ENCODE measurements at places on chromosomes 7 and 10.

GRCh38 chr10:110861476-110861875, 10.3 kb upstream of the PDCD4 start:
- DNase-seq: no peak

DNA sequence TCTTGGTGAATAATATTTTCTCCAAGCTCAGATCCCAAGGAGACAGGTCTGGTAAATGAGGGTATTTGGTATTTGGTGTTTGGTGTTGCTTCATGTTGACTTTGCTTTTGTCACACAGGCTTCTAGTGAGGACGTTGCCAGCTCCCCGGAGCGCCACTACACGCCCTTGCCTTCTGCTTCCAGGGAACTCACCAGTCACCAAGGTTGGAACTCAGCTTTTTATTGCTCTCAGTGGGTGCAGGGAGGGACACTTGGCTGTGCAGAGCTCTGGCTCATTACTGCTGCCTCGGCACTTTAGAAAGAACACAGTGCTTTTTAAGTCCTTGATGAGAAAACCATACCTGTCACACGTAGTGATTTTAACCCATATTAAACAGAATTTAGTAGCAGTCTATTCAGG, 892.9 kb downstream of the LRMDA start:
- DNase-seq: no peak

GRCh38 chr10:114376523-114376922, 27.8 kb downstream of the AFAP1L2 start:
- DNase-seq: no peak

- no peak for DNase-seq
These were observed 296.4 kb downstream of the ADARB2 start for GRCh38 chr10:1440897-1441296.

DNA sequence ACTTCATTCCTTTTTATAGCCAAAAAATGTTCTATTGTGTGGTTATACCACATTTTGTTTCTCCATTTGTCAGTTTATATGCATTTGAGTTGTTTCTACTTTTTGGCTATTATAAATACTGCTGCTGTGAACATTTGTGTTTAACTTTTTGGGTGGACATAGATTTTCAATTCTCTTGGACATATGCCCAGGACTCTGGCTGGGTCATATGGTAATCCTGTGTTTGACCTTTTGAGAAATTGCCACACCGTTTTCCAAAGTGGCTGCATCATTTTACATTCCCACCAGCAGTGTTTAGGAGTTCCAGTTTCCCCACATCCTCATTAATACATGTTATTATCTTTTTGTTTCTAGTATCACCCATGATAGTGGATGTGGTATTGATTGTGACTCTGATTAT, 39.4 kb downstream of the CSGALNACT2 start:
- no peak for DNase-seq

- no peak for DNase-seq
These were observed 111.2 kb downstream of the LSM5 start for GRCh38 chr7:32378988-32379387.

DNA sequence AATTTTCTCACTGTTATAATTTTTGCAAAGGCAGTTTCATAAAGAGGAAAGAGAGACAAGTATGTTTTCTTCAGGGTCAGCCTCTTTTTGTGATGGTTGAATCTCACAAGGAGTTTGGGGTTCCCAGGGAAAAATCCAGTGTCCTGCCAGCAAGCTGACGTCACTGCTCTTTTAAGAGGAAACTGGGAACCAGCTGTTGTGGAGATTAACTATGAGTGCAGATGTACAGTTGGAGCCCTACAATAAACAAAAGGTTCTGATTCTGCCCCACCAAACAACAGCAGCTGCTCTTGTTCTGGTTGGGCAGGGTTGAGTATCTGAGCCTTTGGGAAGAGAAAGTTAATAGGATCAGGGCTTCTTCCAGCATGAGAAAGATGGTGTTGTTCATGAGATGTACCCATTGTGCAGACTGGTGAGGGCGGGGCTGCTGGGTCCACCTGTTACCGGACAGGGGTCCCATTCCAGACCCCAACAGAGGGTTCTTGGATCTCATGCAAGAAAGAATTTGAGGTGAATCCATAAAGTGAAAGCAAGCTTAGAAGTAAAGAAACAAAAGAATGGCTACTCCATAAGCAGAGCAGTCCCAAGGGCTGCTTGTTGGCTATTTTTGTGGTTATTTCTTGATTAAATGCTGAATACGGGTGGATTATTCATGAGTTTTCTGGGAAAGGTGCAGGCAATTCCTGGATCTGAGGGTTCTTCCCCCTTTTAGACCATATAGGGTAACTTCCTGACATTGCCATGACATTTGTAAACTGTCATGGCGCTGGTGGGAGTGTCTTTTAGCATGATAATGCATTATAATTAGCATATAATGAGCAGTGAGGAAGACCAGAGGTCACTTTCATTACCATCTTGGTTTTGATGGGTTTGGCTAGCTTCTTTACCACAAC, 12.5 kb downstream of the PRF1 start:
- DNase-seq: no peak

DNA sequence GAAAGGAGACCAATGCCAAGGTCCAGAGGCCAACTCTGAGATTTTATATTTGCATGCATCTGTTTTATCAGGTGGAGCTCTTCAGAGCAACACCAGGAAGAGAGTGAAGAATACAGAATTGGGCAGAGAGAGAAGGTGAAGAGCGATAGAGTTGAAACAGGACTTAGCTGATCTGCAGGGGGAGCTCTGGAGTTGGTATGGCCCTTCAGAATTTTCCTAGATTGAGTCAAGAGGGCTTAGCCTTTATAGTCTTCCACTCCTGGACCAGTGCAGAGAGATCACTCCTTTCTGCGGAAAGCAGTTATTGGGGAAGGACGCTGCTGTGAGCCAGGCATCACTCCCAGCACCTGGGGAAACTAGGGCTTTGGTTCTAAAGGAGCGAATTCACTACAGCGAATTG, 105.0 kb upstream of the DGKB start:
- DNase-seq: no peak

DNA sequence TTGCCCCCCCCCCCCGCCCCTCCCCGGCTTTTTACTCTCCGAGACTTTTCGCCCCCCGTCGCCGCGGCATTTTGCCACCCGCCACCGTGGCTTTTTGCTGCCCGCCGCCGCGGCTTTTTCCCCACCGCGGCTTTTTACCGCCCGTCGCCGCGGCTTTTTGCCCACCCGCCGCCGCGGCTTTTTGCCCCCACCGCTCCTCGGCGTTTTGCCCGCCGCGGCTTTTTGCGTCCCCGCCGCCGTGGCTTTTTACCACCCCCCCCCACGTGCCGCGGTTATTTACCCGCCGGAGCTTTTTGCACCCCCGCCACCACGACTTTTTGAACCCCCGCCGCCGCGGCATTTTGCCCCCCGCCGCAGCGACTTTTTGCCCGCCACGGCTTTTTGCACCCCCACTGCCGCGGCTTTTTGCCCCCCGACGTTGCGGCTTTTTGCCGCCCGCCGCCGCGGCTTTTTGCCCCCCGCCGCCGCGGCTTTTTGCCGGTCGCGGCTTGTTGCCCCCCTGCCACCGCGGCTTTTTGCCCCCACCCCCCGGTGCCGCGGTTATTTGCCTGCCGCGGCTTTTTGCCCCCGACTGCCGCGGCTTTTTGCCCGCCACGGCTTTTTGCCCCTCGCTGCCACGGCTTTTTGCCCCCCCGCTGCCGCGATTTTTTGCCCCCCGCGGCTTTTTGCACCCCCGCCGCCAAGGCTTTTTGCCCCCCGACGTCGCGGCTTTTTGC, 461.1 kb downstream of the ZNF33B start:
- DNase-seq: no peak

- no peak for DNase-seq
These were observed 166.9 kb upstream of the SP4 start for GRCh38 chr7:21260939-21261338.

- no peak for DNase-seq
These were observed 237.1 kb upstream of the NRP1 start for GRCh38 chr10:33571616-33572015.

GRCh38 chr10:113199459-113199858, 249.4 kb downstream of the TCF7L2 start:
- no peak for DNase-seq

DNA sequence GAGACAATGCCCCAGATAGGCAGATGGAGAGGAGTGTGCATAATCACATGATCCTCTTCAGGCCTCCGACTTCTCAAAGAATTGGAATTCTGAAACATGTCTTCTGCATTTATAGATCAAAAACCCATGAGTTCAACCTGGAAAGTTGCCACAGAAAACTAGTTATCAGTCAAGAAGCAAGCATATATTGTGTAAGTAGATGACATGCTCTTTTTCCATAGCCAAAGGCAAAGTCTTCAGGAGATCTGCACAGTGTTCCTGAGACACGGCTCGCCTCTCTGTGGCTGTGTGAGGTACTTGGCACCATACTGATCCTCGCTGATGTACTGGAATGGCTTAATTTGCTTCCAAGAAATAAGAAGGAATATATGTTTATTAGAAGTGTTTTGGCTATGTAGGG, 213.5 kb upstream of the MKI67 start:
- no peak for DNase-seq

DNA sequence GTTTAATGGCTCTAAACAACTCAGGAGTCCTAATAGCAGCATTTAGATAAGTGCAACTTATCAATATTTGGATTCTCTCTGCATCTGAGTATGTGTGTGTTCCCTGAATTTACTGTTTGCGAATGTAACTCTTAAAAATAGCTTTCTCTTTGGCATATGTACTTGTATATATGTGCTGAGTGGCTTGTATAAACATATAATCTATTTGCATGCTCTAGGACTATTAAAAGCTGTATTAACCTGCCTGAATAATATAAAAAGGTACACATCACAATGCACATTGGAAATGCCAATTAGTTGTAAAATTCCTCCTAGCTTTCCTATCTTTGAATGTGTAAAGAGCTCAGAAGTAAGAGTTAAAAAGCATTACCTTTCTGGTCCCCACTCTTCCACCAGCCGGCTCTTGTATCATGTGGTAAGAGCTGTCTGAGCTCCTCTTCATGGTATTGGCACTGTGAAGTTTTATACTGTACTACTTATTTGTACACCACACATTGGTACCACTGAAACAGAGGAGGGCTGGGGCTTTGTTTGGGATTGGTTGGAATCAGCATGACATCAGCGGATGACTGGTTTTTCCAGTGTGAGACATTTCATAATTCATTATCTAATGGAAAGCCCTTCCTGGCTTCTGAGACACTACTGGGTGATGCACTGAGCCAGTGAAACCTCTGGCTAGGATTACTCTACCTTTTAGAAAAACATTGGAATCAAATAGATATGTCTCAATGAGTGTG, at the start of gene INHBA:
Gene INHBA, minus strand, starts transcription at position 456 of the 737 bp plus-strand sequence. CDS start 2,716 bp downstream, outside the sequence.
- DNase-seq: no peak

DNA sequence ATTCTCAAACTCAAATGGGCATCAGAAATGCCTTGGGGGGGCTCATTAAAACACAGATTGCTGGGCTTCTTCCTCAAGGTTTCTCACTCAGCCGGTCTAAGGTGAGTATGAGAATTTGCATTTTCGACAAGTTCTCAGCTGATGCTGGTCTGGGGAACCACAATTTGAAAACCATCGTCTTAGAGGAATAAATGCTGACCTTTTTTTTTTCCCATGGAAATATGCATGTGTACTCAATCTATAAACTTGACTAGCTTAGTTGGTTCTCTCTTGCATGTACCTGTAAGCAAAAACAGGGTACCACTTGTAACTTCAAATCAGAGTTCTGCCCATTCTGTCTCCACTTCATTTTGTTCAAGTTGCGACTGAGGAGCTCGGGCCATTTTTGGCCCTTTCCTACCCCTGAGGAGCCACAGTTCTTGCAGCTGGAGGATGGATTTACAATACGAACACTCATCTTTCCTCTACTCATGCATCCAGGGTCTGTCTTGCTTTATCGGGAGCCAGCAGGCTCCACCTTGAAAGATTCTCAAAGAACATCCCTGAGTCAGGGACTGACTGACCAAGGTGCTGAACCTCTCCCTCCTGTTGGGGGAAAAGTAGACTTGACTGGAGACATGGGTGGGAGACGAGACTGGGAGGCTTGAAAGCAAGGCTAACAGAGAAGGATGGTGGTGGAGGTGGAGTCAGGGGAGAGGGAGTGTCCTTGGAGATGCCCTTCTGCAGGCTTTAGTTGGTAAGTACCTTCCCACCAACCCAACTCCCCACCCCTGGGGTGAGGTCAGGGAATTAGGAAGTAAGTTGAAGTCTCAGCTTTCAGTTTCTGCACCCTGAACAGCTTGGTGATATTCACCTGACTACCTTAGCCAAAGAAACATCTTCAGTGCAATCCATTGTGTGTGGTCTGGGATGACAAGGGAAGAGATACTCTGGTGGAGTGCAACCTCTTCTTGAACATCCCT, 3.7 kb upstream of the MAPK8 start:
- no peak for DNase-seq

- DNase-seq: no peak
These were observed 46.0 kb downstream of the AKR1B15 start for GRCh38 chr7:134594877-134595276.

DNA sequence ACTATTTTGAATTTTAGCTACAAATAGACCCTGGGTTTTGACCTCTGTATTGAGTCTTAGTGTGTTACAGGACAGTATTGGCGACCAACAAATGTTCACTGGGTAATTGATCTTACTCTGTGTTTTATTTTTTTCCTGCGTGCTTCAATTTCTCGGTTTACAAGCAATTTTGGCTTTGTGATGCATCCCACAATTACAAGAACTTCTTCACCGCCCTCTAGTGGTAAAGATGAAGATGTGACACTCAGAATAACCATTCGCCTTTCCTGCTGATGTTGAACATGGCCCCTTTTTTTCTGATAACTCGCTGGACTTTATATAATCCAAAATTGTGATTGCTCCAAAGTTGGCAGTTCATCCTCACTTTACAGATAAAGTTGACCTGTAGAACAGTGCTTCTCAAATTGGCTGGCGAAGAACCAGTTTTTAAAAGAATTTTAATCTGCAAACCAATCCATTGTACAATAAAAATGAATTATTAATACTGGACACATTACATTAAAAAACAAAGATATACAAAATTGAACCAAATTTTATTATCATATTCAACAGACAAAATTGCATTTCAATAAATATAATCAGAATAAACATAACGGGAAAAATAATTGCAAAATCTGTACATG, 20.2 kb upstream of the SMC3 start:
- no peak for DNase-seq

DNA sequence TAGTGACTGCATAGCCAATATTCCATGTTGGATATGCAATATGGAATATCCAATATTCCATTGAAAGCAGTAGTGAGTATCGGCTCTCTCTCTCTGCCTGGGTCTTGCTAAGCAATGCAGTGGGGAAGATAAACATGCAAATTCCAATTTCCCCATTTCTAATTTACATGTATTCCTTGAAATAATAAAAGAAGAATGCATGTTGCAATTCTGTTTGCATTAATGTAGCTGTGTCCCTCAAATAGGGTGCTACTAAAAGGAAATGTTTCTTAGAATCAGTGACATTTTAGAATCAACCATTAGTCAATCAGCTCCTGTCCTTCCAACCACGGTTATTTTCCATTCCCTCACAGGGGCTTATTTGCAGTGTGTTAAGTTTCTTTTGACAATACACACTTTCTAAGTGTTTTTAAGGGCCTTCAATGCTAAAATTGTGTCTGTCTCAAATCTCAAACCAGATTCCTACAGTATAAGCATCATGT, 46.7 kb downstream of the AFAP1L2 start:
- no peak for DNase-seq

GRCh38 chr10:96073722-96074121, 30.3 kb downstream of the CCNJ start:
- peak; percentile 8 for DNase-seq
